ENCODE measurements at places on chromosomes 3 and 15.

DNA sequence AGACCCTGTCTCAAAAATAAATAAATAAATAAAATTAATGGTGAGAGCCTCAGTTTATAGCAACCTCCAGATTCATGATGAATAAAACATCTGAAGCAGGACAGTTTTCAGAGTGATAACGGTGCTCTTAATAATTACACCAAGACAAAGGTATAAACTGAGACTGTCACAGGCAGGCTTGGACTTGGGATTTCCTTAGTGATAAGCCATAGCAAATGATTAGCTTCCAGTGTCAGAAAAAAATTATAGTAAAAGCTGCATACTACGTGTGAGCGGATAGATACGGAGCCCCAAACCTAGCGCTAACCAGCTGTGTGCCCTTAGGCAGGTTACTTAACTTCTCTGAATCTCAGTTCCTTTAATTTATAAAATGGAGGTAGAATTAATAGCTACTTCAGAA is 21.5 kb downstream of the LIPH start:
- DNase-seq: no peak

DNA sequence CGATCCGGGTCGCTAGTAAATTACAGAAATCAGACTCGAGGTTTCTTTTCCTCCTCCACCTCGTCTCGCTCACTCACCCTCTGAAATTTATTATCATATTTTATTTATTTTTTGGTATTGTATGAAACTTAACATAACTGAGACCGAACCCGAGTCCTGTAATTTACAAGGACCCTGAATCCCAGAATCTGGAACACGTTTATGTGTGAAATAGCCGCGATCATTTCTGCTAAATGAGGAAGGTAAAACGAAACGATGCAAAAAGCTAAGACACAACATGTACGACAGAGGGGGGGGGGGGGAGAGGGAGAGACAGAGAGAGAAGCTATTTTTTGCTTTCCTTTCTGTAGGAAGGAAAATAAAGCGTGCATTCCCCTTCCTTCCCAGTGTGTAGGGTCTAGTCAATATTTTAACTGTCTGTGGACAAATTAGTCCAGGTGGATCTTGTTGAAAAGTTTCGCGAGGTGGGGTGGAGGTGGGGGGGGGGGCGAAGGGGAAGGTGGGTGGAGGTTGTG is 1.6 kb downstream of the BBX start:
- DNase-seq: peak; percentile 33

DNA sequence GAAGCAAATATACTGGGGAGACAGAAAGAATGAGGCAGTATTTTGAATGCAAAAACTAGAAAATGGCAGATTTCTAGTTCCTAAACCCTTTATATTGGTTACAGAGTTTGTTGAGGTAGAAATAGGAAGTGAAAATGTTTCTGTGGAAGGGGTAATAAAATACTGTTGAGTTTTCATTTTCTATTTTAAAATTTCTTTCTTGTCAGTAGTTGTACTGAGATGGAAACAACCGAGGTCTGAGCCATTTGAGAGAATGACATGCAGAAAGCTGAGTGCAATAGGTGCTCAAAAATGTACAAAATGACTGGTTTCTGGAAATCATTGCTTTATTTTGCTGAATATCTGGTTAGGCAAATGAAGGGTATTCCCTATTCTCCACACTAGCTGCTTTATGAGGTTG is 361.4 kb downstream of the CHL1 start:
- no peak for DNase-seq

GRCh38 chr3:197417441-197417840 is 119.0 kb upstream of the DLG1 start:
- DNase-seq: no peak

DNA sequence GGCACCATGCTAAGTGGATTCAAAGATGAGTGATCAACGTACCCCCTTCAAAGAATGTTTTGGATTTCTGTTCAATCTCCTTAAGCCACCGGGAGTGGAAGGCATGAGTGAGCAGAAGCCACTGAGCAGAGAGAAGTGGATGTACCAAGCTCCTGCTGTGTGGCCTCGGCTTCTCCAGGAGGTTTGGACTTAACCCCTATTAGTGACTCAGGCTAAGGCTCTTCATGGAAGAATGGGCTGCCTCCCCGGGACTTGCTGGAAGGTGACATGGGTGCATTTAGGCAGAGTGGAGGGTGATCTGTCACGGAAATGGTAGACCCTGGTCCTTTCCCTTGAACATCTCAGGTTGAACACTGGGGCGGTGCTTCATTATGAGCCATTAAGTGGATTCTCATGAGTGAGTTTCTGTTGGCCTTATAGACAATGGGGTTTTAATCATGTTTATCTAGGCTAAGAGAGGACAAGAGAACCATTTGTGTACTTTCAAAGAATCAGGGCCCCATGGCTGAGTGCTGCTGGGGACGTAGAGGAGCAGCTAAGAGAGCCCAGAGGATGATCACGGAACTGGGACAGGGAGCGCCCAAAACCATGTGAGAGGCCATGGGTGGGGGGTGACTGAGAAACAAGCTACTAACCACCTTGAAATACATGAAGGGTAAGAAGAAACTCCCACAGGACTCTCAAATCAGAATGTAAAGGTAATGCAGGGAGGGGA is 62.2 kb downstream of the HES1 start:
- no peak for DNase-seq

- peak; percentile 81 for DNase-seq
These were observed 7.9 kb upstream of the ANPEP start for GRCh38 chr15:89822611-89822950.

GRCh38 chr15:78301326-78301725 is 1.9 kb upstream of the SKIC8 start:
- no peak for DNase-seq

DNA sequence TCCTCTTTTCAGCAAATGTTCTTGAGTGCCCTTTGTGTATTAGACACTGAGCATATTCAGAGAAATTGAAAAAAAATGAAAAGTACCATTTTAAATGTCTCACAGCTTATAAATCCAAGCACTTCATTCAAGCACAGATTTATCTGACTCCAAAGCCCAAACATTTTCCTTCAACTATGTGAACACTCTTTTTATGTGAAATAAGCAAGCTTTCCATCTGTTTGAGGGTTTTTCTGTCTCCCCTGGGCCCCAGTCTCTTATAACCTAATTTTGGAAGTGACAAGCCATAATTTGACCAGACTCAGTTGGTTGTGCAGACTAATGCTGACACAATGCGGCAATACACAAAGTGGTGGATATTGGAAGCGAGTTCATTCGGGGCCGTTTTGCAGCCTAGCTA is 170.3 kb downstream of the CNTN6 start:
- no peak for DNase-seq

Data from NCI-H2171 treated with DMSO at 0.1 percent for 48 hours (cell line).